NCI-H345 (cell line): ENCODE measurements at places on chromosomes 2 and 18.

DNA sequence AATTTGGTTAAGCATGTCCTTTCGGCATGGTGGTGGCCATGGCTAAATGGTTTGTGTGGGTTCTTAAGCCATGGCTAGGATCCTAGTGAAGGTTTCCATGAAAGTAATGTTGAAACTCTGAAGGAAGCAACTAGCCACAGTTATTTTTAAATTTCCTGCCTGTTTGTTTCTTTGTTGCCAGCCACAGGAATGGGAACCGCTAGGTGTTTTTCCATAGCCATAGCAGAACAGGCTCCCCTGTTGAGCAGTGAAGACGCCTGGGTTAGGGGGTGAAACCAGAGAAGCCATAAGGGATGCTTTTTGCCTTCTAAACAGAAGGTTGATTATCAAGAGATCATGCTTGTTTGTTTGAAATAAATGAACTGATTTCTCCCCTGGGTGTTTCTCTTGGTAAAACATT, 60.1 kb upstream of the CHMP1B start:
- no peak for DNase-seq

DNA sequence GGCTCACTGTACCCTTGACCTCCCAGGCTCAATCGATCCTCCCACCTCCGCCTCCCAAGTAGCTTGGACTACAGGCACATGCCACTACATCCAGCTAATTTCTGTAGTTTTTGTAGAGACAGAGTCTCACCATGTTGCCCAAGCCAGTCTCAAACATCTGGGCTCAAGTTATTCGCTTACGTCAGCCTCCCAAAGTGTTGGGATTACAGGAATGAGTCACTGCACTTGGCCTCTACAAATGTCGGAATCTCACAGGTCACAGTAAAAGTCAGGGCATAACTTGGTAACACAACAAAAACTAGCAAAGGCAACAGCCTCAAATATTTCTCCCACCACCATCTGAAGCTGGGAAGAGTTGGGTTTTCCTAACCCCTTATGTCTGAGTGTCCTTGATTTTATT, 25.3 kb downstream of the SCG2 start:
- DNase-seq = no peak

DNA sequence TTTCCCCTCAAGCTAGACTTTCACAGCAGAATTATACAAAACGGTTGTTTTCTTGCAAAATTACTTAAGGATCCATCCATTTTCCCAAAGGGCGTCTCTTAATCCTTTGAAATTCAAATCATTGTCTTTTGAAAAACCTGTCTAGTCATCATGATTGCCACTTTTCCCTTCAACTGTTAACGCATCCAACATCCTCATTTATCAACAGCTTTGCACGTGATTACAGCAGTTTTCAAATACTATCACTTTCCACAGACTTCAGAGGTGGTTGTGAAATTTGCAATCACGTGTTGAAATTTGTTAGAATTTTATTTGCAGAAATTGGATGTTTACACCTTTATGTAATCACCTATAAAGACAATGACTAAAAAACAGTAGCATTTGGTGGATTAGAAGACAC, 304.4 kb upstream of the SLC39A10 start:
- no peak for DNase-seq

GRCh38 chr2:113891265-113891959, 1.5 kb downstream of the ACTR3 start:
- DNase-seq = no peak

GRCh38 chr2:71339685-71340084, 8.1 kb downstream of the ZNF638 start:
- no peak for DNase-seq

GRCh38 chr2:175874291-175874690, 127.8 kb downstream of the LNPK start:
- DNase-seq = no peak

DNA sequence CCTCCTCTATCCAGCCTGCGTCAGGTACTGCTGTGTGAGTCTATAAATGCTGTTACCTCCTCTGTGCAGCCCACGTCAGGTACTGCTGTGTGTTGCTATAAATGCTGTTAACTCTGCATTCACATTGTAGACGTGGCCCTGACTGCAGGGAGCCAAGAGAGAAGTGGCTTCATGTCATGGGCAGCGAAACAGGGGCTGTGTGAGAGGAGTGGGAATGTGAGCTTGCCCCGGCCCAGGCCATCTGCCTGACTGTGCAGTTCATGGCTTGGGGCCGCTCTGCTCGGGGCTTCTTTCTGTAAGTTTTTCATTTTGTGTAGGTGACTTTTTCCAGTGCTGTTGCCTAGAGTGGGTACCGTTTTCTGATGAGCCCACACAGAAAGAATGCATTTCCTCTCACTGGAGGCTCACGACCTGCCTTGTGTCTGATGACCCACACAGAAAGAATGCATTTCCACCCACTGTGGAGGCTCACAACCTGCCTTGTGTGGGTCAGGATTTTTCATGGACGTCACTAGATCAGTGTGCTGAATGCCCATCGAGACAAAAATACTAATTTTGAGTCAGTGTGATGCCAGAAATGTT, 104.5 kb downstream of the SNTG2 start:
- DNase-seq = no peak

DNA sequence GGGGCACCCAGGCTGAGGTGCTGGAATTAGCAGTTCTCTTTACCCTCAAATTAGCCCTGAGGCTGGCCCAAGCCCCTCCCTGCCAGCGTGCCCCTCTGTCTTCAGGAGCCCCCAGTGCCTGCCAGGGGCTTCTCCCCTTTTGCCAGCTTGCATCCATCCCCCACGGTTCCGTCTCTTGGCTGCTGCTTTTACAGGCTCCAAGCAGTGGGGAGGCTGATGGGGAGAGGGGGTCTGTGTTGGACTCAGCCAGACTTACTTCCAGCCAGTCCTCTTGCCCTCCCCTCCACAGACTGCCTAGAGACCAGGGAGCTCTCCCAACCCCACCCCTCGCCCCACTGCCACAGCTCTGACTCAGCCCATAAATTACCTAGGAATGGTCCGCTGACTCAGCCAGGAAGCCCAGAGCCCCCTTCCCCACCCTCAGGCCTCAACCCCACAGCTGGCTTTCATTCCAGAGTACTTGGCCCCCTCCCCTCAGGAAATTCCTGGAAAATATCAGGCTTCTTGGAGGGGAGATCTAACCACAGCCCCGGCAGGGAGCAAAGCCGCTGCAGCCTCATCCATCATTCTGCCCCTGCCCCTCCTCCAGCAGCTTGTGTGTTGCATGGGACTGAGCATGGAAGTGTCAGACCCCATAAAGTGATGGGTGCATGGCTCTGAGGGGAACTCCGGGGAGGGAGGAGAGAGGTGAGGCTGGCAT, 184.6 kb downstream of the ZFP36L2 start:
- DNase-seq = no peak

GRCh38 chr2:54655046-54655809, 68.2 kb upstream of the EML6 start:
- DNase-seq = no peak

GRCh38 chr2:201952187-201952586, 81.5 kb upstream of the FZD7 start:
- peak; percentile 47 for DNase-seq

DNA sequence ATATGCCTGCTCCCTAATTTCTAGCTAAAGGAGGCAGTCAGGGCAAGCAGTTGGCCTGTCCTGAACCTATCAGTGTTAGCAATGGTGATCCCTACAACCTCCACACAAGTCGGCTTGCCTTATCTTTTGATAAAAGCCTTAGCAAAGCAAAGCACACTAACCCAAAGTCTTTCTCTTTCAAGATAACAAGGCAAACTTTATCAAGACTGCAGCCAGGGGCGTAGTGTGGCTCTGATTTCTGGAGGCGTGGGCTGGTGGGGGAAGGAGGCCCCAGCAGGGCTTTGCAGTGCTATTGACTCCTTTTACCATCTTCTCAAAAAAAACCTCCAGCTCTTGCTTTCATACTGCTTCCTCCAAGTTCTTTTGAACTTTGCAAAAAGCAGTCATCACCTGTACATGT, 40.2 kb upstream of the LAMA1 start:
- DNase-seq = no peak

DNA sequence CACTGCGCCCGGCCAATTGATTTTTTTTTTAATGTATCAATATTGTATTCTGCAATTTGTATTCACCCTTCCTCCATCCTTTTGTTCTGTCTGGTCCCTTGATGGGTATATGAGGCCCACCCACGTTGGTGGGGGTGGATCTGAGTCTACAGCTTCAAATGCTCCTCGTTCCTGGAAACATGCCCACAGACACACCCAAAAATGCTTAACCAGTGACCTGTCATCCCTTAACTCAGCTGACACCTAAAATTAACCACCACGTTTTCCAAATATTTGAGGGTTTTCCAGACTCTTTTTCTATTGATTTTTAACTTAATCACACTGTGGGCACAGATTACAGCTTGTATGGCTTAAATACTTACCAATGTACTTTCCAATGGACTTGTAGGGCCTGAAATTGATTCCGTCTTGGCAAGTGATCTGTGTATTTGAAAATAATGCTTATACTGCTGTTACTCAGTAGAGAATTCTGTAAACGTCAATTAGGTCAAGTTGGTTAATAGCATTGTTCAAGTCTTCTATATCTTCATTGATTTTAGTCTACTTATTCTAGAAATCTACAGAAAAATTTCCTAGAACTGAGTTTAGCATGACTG, 34.4 kb upstream of the CYP27C1 start:
- DNase-seq = no peak

DNA sequence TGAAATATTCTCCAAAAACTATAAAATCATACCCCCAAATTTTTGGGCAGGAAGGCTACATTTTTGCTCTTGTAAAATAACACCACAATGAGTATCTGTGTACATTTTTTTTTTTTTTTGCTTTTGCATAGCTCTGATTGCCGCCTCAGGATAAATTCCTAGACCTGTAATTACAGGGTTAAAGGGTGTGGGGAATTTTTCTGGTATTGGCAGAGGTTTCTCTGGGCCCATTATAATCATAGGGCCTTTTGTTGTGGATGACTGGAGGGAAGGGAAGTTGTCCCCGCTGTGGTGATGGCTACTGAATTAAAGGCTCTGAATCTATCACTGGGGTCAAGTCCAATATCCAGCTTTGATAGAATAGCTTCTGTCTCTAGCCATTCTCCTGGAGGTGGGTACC, 26.6 kb downstream of the CCDC195 start:
- DNase-seq = no peak

DNA sequence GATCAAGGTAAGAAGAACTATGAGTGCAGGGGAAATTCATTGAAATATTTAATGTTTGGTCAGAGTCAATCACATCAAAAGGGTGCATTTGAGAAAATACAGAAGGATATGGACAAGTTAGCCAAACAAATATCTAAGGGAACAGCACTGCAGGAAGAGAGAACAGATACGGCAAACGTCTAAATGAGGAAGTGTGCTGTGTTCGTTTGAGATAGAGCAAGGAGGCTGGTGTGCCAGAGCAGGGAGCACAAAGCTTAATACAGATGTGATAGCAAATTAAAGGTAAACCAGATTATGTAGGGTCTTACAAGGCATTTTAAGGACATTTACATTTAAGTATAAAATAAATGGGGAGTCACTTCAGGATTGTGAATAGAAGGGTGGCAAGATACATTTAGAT, 241.3 kb upstream of the ZNF804A start:
- no peak for DNase-seq

DNA sequence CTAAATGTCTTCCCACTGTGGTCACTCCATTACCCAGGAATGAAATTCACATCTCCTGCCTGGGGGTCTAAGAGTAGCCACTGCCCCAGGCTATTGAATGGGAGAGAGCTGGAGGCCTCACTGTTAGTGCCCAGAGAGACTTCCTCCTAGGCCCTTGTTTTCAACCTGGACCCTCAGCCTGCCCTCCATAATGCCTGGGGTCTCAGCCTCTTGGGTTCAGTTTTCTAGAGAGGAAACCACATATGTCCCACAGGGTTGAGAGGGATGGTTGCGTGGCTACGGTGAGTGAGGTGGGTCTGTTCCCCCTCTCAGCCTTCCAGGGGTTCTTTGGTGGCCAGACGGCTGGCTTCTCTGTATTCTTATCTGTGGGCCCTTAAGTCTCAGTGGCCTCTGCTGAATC, 43.4 kb downstream of the SPATS2L start:
- DNase-seq = no peak

DNA sequence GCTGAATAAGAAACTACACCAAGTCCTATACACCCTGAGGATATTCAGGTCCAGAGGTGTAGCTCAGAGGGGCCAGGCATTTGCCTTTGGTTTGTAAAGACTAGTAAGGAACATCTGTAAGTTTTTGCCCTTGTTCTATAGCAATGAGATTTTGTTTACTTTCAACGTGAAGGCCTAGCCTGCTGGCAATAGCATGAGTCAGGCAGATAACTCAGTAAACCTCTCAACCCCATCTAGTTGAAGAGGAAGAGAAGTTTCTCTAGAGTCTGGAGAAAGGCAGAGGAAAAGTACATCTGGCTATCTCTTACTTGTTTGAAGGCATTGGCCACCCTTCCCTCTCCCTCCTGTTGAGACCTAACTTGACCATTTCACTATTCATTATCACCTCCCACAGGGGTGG, 70.3 kb upstream of the ZNF521 start:
- DNase-seq = no peak

GRCh38 chr2:53880756-53881155, 21.0 kb upstream of the GPR75 start:
- DNase-seq = no peak

- no peak for DNase-seq
Observed at GRCh38 chr2:62038975-62039771, 133.7 kb downstream of the COMMD1 start.

- no peak for DNase-seq
Observed at GRCh38 chr2:205129531-205129930, 552.8 kb upstream of the NRP2 start.

- DNase-seq = no peak
Observed at GRCh38 chr2:208222351-208222750, 32.5 kb downstream of the IDH1 start.

- no peak for DNase-seq
Observed at GRCh38 chr2:140295767-140296166, 1515.6 kb upstream of the NXPH2 start.

GRCh38 chr2:46841621-46842020, 74.0 kb downstream of the MCFD2 start:
- no peak for DNase-seq

- DNase-seq = peak; percentile 93
Observed at GRCh38 chr2:143881246-143881645, 638.7 kb downstream of the ZEB2 start.

- DNase-seq = no peak
Observed at GRCh38 chr2:217568289-217568971, 434.4 kb downstream of the TNS1 start.

DNA sequence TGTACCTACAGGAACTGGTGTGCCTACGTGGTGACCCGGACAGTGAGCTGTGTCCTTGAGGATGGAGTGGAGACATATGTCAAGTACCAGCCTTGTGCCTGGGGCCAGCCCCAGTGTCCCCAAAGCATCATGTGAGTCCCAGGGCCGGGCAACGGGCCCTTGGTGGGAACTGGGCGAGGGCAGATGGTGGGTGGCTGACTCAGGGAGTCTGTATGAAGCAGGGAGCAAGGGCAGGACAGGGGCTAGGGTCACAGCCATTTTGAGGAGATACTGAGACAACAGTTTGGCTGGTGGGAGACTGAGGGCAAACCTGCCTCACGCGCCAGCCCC, 1.7 kb downstream of the EMILIN1 start:
- DNase-seq = no peak
